ENCODE measurements at places on chromosomes 5 and 9.
A peak's percentile ranks its signal among the peaks of the same experiment; 100 is the strongest.

DNA sequence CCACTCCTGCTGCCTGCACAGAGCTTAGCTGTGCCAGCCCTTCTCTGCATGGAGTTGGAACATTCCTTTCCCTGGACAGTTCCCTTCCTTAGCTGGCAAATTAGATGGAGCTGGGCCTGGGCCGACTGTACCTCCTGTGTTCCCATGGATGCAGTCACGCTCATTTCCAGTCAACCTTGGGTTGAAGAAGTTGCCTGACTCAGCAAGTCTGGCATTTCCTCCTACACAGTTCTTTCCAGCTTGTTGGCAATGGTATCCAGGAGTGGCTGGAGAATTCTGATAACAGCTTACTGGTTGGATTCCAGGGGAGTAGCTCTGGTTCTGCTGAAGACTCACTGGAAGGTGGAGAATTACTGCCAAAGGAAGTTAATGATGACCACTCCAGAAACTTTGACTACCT, 9.2 kb upstream of the TAF1L start:
- no peak for DNase-seq

DNA sequence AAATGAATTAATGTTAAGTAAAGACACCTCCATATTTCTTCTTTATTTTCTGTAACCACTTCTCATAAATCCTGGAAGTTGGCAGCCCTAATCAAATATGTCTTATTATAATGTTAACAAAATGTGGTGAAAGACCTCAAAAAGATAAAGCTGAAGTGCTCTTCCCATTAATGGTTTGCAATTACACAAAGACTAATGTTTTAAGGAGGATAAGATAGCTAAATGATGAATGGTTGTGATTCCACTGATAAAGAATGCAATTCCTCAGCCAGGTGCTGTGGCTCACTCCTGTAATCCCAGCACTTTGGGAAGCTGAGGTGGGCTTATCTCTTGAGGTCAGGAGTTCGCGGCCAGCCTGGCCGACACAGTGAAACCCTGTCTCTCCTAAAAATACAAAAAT, 125.8 kb upstream of the SNX2 start:
- DNase-seq, result no peak

DNA sequence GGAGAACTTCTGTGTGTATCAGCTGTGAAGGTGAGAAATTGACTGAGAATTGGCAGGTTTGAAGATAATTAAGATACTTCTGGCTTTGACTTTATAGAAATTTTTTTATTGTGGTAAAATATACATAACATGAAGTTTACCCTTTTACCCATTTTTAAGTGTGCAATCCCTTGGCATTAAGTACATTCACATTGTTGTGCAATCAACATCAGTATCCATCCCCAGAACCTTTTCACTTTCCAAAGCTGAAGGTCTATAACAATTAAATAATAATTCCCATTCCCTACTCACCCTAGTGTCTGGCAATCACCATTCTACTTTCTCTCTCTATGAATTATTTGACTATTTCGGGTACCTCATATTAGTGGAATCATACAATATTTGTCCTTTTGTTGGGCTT, 69.9 kb downstream of the ACTBL2 start:
- no peak for DNase-seq

GRCh38 chr5:149464796-149465489, 85.9 kb upstream of the IL17B start:
- DNase-seq, result no peak

- DNase-seq, result no peak
Observed at GRCh38 chr5:78300464-78301045, 6.1 kb upstream of the AP3B1 start.

DNA sequence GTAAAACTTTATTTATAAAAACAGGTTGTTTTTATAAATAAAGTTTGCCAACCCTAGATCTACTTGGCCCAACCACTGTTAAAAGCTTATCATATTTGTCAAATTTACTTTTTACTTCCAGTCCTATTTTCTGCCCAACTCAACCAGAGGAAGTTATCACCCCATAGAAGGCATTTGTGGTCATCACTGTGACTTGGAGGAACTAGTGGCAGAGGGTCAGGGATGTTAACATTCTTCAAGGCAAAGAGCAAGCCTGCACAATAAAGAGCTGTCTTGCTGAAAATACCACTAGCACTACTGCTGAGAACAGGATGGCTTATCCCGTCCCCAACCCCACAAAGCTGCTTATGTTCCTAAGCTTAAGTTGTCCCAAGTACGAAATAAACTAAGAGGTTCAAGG, 22.3 kb downstream of the TTC33 start:
- DNase-seq, result no peak

- peak; percentile 38 for DNase-seq
Observed at GRCh38 chr5:111278858-111279504, 54.8 kb downstream of the CAMK4 start.

GRCh38 chr9:102587281-102587680, 407.9 kb upstream of the CYLC2 start:
- no peak for DNase-seq

DNA sequence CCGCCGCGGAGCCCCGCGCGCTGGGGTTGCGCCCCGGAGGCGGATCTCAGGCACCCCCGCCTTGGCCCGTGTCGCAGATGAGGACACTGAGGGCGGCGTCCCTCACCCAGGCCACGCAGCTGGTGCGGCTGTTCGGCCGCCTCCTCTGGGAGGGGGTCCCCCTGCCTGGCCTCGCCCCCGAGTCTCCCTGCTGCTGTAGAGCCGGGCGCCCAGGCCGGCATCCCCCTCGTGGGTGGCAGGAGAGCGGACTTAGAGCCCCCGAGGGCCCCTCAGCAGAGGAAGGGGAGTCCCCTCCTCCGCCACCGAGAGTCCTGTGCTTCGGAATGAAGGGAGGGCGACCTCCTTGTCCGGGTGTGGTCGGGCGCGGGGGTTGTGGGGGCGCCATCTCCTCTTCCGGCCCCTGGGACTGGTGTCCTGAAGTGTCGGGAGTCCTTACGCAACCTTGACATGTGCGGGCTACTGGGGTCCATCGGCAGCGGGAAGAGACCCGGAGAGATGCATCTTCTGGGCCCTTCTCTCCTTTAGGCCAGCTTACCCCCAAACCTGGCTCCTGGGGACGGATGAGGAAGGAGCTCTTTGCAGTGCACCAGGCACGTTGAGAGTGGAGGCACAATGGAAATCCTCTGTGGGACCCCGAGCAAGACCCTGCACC, 11.7 kb upstream of the EXOSC2 start:
- no peak for DNase-seq

GRCh38 chr5:146799671-146800070, 78.9 kb downstream of the PPP2R2B start:
- no peak for DNase-seq

DNA sequence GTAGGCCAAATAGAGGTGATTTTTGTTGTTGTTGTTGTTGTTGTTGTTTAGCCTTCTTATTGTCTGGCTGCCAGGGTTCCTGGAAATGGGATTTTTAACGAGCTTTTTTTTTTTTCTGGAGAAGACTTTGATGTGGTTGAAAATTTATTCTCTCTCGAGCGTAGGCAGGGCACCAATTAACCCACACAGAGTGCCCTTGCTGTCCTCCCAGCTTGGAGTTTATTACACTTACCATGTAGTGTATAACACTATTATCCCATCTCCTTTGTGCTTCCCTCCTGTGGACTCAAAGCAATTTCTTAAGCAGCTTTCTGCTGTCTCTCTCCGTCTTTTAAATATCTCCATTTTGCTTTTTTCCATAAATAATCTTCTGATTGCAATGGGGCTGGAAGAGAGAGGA, 57.4 kb downstream of the OR2K2 start:
- DNase-seq, result no peak

- DNase-seq, result no peak
Observed at GRCh38 chr9:35484406-35484805, 5.5 kb upstream of the RUSC2 start.

GRCh38 chr9:133777068-133777791, 39.1 kb upstream of the SARDH start:
- peak; percentile 9 for DNase-seq

DNA sequence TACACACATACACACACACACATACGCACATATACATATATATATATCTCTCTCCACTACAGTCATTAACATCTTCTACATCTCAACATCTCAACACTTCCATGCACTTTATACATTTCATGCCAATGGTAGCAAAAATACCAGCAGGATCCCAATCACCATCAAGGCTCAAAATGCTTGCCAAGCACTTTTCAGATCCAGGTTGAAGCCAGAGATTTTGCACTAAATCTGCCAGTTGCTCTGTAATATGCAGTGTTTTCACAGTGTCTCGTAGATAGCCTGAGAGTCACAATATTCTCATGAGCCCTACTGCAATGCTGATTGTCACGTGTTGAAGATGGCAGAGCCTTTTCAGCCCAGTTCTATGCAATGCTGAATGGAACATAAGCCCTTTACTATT, 1140.9 kb upstream of the C9orf72 start:
- DNase-seq, result no peak

GRCh38 chr5:35324679-35325078, 94.4 kb upstream of the PRLR start:
- no peak for DNase-seq

- DNase-seq, result no peak
Observed at GRCh38 chr5:169561893-169562292, 21.7 kb upstream of the SPDL1 start.

- DNase-seq, result no peak
Observed at GRCh38 chr5:139886213-139886612, 90.6 kb downstream of the PSD2 start.

- DNase-seq, result no peak
Observed at GRCh38 chr9:106403081-106403480, 459.9 kb upstream of the ZNF462 start.

DNA sequence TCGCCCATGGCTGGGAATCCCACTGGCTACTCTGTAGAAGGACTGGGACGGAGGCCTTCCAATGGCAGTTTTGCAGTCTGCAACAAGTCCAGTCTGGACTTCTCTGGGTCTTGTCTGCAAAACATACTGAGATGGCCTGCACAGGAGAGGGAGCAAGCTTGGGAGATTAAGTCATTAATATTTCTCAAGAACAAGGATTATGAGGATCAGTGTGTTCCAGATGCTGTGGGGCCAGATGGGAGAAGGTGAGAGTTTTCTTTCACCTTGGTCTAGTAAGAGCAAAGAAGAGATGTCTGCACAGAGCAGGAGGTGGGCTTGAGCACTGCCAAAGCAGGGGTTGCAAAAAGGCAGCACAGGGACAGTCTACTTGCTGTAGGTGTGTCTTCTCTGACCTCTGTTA, at the start of gene PDE6A:
Gene PDE6A (minus strand): TSS at position 128 of the 400 bp plus-strand sequence. CDS start 120 bp downstream, at position 8.
- DNase-seq, result no peak

GRCh38 chr9:33186457-33187168, 19.5 kb upstream of the B4GALT1 start:
- no peak for DNase-seq

- DNase-seq, result no peak
Observed at GRCh38 chr5:160379511-160379910, 9.1 kb upstream of the C1QTNF2 start.

DNA sequence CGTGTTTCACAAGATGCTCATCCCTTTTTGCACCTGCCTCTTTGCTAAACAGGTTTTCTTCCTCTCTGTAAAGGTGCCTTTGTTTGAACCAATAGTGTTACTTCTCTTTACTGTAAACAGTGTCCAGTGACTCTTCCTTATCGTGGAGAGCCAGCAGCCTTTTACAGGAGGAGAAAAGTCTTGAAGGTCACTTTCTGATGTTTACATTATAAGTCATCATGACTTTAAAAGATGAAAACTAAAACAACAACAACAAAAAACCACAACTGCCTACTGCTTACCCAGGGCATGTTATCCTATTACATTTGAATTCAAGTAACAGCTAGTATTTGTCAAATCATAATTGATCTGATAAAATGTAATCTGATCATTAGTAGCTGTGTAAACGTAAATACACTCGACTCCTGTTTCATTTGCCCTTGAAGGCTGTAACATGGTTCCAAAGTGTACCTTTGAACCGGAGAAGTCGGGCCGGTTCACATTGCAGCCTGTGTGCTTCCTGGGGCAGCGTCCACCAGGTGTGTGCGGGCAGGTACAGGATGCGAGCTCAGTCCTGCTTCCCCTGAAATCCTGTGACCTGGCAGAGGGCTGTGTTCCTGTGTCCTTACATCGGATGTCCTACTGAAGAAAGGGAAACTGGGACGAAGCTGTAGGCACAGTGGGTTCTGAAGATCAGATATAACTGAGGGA, 118.1 kb downstream of the C9orf152 start:
- DNase-seq, result no peak

GRCh38 chr9:82424599-82425120, 436.1 kb downstream of the SPATA31D1 start:
- no peak for DNase-seq

DNA sequence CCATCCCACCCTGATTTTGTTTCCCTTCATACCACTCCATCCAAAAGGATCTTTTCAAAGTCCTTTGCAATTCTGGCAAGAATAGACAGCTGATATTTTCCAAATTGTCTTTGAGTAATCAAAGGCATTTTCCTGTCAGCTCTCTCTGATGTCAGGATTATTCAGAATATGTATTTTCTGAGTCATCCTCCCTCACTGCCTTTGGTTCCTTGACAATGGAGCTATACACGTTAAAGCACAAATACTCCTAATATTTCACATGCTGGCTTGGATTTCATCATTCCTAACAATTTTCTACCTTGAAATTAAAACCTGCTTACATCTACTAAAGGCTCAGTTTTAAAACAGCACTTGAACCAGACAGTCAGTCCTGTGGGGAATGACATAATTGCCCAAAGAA, 379.4 kb downstream of the GADD45G start:
- no peak for DNase-seq

- DNase-seq, result no peak
Observed at GRCh38 chr5:18037718-18038117, 403.5 kb downstream of the TAF11L14 start.

GRCh38 chr9:131679261-131680020, 60.4 kb downstream of the RAPGEF1 start:
- DNase-seq, result no peak

GRCh38 chr5:56169281-56169680, 63.8 kb downstream of the ANKRD55 start:
- DNase-seq, result no peak

DNA sequence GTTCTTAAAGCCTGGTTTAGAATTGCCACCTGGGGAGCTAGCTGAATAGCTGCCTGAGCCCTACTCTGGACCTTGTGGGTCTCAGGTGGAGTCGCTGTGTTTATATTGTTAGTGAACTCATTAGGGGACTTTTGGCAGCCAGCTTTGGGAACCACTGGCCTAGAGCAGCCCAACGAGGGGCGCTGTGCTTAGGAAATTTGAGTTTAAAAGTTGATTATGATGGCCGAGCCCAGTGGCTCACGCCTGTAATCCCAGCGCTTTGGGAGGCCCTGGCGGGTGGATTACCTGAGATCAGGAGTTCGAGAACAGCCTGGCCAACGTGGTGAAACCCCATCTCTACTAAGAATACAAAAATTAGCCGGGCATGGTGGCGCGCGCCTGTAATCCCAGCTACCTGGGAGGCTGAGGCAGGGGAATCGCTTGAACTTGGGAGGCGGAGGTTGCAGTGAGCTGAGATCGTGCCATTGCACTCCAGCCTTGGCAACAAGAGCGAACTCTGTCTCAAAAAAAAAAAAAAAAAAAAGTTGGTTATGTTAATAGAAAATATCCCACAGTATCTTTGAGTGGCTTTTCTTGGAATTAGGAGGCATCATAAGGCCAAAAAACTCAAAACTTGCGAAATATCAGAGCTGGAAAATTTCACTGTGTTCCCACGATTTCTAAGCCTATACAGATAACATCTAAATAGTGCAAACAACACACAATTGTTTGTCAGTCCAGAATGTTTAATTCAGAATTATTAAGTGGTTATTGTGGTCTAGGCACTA, 809 bp downstream of the MCCC2 start:
- DNase-seq, result peak; percentile 21

Measured in right hindlimb (tissue), 1 donor.